CD8-positive, alpha-beta memory T cell (primary cell): ENCODE measurements at places on chromosomes 1 and 21.

DNA sequence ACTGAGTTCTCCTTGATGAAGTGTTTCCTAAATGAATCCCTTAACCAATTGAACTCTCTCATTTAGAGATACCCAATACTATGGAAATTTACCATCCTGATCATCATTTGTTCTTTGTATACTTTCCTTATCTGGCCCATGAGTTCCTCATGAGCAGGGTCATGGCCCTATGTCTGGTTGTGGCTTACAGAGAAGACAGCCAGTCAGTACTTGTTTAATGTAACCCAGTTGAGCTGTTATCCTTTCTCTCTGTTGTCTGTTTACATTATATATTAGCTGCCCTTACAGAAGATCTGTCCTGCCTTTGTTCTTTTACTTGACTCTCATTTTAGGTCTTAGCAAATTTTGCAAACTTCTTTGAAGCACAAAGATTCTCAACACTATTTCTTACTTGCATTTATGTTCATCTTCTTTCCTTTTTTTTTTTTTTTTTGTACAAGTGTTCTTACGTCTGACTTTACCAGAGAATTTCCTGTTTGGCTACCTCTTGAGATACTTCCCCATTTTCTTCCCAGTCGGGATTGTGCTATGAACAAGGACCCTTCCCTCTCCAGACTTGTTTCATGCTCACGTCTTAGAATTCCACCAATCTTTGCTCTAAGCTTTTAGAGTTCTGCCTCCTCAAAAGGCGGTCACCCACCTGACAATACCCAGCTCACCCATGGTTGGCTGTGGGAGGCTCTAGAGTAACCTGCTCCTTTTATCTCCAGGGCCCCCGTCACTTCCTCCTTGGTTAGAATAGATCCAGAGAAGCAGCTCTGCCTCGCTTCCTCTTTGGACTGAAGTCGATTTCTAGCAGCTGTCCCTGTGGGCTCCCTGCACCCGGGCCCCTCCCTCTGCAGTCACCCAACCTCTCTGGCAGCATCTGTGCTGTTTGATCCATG lies 53.6 kb upstream of the RUNX1 start:
- no peak for DNase-seq

DNA sequence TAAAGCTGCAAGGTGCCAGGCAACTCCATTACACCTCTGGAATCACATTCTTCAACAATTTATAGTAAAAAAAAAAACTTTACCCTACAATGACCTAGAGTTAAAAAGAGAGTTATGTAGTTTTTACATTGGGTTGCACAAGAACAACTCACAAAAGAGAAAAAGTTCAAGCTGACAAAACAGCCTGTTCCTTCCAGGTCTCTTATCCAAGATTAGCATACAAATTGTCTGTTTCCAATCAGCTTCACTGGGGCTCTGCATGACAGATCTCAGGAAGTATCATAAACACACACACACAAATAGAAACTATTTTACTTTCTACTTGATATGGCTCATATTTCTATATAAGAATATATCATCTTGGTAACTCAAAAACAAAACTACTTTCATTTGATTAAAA lies 154.6 kb downstream of the PCNX2 start:
- no peak for DNase-seq

- no peak for DNase-seq
Observed at GRCh38 chr1:92736395-92736794, 48.5 kb downstream of the EVI5 start.

- no peak for DNase-seq
Observed at GRCh38 chr1:233421293-233421692, 93.8 kb downstream of the MAP3K21 start.

- no peak for DNase-seq
Observed at GRCh38 chr21:44413566-44414290, 41.6 kb upstream of the LRRC3 start.

DNA sequence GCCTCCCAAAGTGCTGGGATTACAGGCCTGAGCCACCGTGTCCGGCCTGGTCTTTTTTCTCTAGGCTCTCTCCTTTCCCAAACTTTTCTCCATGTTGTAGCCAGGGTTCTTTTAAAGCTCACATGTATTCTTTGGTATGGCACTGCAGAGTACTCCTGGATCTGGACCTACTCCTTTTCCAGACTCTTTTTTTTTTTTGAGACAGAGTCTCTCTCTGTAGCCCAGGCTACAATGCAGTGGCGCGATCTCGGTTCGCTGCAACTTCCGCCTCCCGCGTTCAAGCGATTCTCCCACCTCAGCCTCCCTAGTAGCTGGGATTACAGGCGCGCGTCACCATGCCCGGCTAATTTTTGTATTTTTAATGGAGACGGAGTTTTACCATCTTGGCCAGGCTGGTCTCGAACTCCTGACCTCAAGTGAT lies 602 bp upstream of the MED18 start:
- DNase-seq, result no peak

GRCh38 chr1:73755649-73756048 lies 442.3 kb downstream of the LRRIQ3 start:
- no peak for DNase-seq

GRCh38 chr1:107557095-107557494 lies 407.9 kb downstream of the VAV3 start:
- no peak for DNase-seq

GRCh38 chr1:199084293-199084692 lies 445.5 kb downstream of the PTPRC start:
- DNase-seq, result no peak

GRCh38 chr1:92843046-92843423 lies 11.2 kb downstream of the RPL5 start:
- DNase-seq, result no peak

GRCh38 chr21:38013741-38014140 lies 97.5 kb upstream of the KCNJ6 start:
- DNase-seq, result no peak

DNA sequence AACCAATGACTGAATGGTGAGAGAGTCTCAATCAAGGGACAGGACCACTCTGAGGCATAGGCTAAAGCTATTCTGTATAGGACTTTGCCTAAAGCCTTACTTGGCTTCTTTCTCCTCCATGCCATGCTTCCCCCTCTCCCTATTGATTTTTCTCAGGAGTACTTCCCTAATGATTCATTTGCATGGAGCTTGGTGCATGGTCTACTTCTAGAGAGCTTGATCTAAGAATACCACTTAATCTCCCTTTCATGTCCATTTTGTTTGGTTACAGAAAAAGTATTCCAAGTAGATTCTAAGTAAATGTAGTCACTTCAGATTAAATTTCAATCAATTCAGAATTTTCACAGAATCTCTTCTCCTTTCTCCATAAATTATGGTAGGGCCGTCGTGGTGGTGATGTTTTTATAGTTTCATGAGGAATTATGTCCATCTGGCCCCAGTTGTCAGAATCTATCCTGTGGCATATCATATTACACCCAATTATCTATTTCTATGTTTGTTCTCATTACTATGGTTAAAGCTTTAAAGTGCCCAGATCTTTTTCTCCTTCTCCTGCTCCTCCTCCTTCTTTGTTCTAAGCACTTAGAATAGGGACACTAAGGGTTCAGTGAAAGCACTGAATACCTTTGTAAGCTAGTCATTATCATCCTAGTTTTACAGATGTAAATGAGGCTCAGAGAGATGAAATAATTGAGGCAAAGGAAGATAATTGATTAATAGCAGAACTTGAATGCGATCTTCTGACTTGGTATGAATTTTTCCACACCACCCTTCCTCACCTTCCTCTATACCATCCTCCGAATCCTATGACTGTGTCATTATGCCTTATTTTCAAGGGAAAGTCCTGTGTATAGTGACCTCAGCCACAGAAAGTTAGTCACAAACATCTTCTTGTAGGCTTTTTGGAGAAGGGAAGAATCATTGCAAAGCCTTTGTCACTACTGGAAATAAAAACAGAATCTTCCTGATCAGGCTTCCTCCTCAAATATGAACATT lies 85.6 kb upstream of the ZRANB2 start:
- no peak for DNase-seq

- no peak for DNase-seq
Observed at GRCh38 chr1:35893051-35893879, 10.3 kb downstream of the AGO1 start.

GRCh38 chr21:45943630-45944540 lies 37.7 kb upstream of the COL6A1 start:
- no peak for DNase-seq

GRCh38 chr1:53430261-53430660 lies 28.9 kb upstream of the DMRTB1 start:
- no peak for DNase-seq

DNA sequence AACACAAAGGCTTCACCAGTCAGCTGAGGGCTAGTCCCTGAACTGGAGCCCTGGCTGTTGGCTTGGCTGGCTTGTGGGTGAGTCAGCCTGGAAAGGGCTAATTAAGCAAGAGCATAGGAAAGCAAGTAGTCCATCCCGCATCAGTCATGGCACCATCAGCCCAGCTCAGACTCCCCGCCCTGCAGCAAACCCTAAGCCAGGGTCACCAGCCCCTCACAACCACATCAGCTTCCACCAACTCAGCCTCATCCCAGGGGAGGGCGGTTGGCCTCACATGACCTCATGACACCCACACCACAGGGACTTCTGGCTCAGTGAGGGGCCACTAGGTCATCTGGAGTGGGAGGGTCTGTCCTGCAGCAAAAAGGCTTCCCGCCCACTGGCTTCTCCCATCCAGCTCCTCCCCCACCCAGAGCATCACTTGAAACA lies 7.0 kb upstream of the SPATC1L start:
- DNase-seq, result no peak

DNA sequence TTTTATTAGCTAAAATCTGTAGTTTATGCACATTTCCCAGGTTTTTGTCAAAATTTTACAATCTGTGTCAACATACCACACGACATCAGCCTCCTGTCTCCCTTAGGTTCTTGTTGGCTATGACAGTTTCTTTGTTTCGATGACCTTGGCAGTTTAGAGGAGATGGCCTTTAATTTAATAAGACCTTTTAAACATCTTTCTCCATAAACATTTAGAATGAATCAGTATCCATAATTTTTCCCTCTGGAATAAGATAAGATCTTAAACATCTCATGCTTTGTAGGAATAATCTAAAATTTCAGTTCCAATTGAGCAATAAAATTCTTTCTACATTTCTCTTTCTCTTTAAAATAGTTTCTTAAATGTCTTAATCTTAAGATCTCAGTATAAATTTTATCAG lies 28.7 kb upstream of the DYRK1A start:
- DNase-seq, result no peak

- DNase-seq, result no peak
Observed at GRCh38 chr1:115168026-115168425, 78.7 kb upstream of the TSPAN2 start.

DNA sequence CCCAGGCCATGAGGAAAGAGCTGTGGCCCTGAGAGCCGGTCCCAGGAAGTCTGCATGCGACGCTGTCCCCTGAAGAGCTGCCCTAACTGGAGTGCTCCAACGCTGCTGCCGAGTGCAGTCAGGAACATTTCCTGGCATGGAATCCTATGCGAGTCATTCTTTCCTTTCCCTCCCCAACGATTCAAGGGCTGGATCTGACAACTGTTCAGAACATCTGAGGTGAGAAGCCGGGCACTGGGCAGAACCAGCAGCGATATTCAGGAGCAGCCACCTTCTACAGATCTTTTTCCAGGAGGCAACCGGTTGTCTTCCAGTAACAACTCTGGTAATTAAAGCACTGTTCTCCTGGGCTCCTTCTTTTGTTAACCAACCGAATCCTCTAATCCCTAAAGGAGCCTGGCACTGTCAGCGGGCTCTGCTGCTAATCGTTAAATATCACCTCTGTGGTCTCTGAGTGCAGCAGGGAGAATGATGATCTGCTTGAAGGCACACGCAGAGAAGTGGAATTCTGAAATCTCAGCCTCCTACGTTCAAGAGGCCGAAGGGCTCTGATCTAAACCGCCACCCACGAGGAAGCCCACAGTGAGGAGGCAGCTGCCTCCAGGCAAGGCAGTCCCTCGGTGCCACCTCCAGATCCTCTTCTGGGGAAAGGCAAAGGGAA lies 55.8 kb downstream of the SLC45A1 start:
- no peak for DNase-seq

DNA sequence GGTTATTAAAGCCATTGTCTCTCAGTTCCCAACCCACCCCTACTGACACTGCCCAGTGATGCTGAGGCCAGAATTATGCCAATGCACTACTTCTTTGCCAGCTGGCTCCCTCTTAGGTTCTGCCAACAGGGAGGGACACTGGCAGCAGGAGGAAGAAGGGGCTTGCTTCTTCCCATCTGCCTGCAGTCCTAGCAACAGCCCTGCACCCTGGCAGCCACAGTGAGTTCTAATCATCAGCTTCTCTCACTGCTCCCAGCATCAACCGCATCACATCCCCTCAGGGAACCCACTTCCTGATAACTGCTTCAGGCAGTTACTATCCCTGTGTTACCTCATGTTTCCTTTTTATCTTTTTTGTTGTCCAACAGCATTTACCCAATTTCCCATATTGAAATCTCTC lies 86.2 kb downstream of the UBR4 start:
- no peak for DNase-seq

- DNase-seq, result no peak
Observed at GRCh38 chr1:198352975-198353695, 187.3 kb downstream of the ATP6V1G3 start.

- DNase-seq, result no peak
Observed at GRCh38 chr1:182235604-182235951, 156.0 kb downstream of the GLUL start.

GRCh38 chr1:47561523-47562007 lies 123.7 kb downstream of the FOXD2 start:
- DNase-seq, result no peak

DNA sequence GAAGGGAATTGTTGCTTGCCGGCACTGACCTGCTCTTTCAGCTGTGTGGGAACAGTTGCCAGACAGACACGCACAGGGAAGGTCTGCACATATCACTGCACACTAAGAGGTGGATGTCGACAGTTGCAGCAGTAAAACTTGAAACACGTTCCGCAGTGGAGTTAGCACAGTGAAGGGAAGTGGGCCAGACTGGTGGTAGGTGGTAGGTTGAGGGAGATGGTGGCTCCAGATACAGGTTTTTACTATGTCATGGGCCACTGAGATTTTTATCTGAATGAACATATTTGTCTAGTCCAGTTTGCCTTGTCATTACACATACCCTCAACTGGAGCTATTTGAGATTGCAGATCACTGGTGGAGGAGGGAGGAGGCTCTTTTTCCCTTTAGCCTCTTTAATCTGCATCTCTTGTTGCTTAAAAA lies 13.5 kb downstream of the MRPS6 start:
- peak; percentile 1 for DNase-seq

- no peak for DNase-seq
Observed at GRCh38 chr1:235450433-235450832, 53.8 kb downstream of the B3GALNT2 start.
